ENCODE measurements at places on chromosomes 5 and 9. TPM values are rescaled to one million over a fixed set of nuclear protein-coding genes. Genes with fewer than 3 reads are reported as not detected.

GRCh38 chr9:98280574-98280973, 25.1 kb upstream of the TBC1D2 start:
- no peak overlapping the region for H3K27ac ChIP-seq
- H3K4me3 ChIP-seq, result no peak overlapping the region
- peaks cover 4% of the 10 kb centered on the region for H3K4me1 ChIP-seq
- H3K27me3 ChIP-seq, result peaks cover 31% of the 10 kb centered on the region
- H3K36me3 ChIP-seq, result no peaks in the 10 kb centered on the region

GRCh38 chr5:132465059-132465707, 25.4 kb downstream of the IRF1 start:
- H3K4me3 ChIP-seq, result no peak overlapping the region
- H3K4me1 ChIP-seq, result peaks cover 28% of the 10 kb centered on the region
- H3K27ac ChIP-seq, result peak overlapping the region; percentile 82
- no peaks in the 10 kb centered on the region for H3K27me3 ChIP-seq

- H3K27me3 ChIP-seq, result peaks cover 11% of the 10 kb centered on the region
- no peaks in the 10 kb centered on the region for H3K4me1 ChIP-seq
- no peaks in the 10 kb centered on the region for H3K36me3 ChIP-seq
Observed at GRCh38 chr9:26551451-26551850, 341.2 kb downstream of the CAAP1 start.

- H3K4me3 ChIP-seq, result no peak overlapping the region
- no peak for DNase-seq
- peak overlapping the region; percentile 6 for H3K27ac ChIP-seq
- no peaks in the 10 kb centered on the region for H3K36me3 ChIP-seq
Observed at GRCh38 chr5:154276973-154277331, 86.4 kb downstream of the GALNT10 start.

GRCh38 chr9:94922691-94923107, 196.2 kb downstream of the AOPEP start:
- H3K4me1 ChIP-seq, result peaks cover 76% of the 10 kb centered on the region
- H3K36me3 ChIP-seq, result peaks cover 5% of the 10 kb centered on the region
- no peak overlapping the region for H3K4me3 ChIP-seq

GRCh38 chr9:3475300-3476020, 50.3 kb downstream of the RFX3 start:
- no peak overlapping the region for H3K27ac ChIP-seq
- no peak for DNase-seq
- H3K36me3 ChIP-seq, result peaks cover 36% of the 10 kb centered on the region

GRCh38 chr9:130756037-130756436, 62.5 kb downstream of the EXOSC2 start:
- peaks cover 2% of the 10 kb centered on the region for H3K36me3 ChIP-seq
- H3K4me3 ChIP-seq, result no peak overlapping the region
- H3K27ac ChIP-seq, result no peak overlapping the region
- H3K27me3 ChIP-seq, result no peaks in the 10 kb centered on the region
- H3K4me1 ChIP-seq, result peaks cover 10% of the 10 kb centered on the region

GRCh38 chr9:136576269-136576626, 30.4 kb upstream of the NOTCH1 start:
- no peak overlapping the region for H3K4me3 ChIP-seq
- no peak for DNase-seq
- peak overlapping the region; percentile 64 for H3K27ac ChIP-seq
- no peaks in the 10 kb centered on the region for H3K27me3 ChIP-seq
- H3K36me3 ChIP-seq, result no peaks in the 10 kb centered on the region

GRCh38 chr9:90970608-90971007, 169.0 kb downstream of the SYK start:
- no peaks in the 10 kb centered on the region for H3K36me3 ChIP-seq
- H3K27ac ChIP-seq, result no peak overlapping the region
- H3K4me3 ChIP-seq, result no peak overlapping the region
- H3K27me3 ChIP-seq, result no peaks in the 10 kb centered on the region
- peaks cover 35% of the 10 kb centered on the region for H3K4me1 ChIP-seq

GRCh38 chr5:157051604-157052245, 7.2 kb downstream of the HAVCR1 start:
- no peak overlapping the region for H3K4me3 ChIP-seq
- H3K27me3 ChIP-seq, result no peaks in the 10 kb centered on the region
- peaks cover 3% of the 10 kb centered on the region for H3K4me1 ChIP-seq
- DNase-seq, result no peak
- H3K27ac ChIP-seq, result no peak overlapping the region
- no peaks in the 10 kb centered on the region for H3K36me3 ChIP-seq

DNA sequence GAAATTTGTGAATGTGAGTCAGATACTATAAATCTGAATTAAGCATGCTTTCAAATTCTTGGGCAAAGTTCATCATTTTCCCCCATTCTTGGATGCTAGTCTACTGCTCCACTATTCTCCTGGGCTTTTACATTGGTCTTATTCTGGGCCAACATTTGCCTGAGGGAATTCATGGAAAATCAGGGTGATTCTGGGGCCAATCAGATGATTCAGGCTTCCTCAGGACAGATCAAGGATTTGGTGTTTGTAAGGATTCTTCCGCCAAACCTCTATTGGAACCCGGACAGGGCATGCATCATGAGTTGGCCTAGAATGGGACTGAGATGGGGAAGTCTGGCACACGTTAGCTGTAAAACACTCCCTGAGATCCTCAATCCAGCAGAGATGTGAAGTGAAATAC, 113.8 kb downstream of the MEF2C start:
- no peaks in the 10 kb centered on the region for H3K27me3 ChIP-seq
- no peak overlapping the region for H3K27ac ChIP-seq
- no peaks in the 10 kb centered on the region for H3K36me3 ChIP-seq
- peaks cover 2% of the 10 kb centered on the region for H3K4me1 ChIP-seq

PCDHGB5 gene
- 3.9 TPM for total RNA-seq

TAS2R1 gene
- total RNA-seq, result not detected

IL5 gene
- total RNA-seq, result not detected

OSMR gene
- 5.9 TPM for total RNA-seq

FAM169A gene
- total RNA-seq, result 23.5 TPM

SLC6A3 gene
- total RNA-seq, result 0.04 TPM

DDX4 gene
- 0.18 TPM for total RNA-seq

APBA1 gene
- 18.4 TPM for total RNA-seq
